ENCODE measurements at places on chromosomes 4 and X. TPM values are rescaled to one million over a fixed set of nuclear protein-coding genes. Genes with fewer than 3 reads are reported as not detected.

- DNase-seq, result no peak
Measured at GRCh38 chr4:55087009-55087912, 38.1 kb downstream of the KDR start.

- DNase-seq, result peak; percentile 40
Measured at GRCh38 chr4:37452952-37453280, 208.4 kb downstream of the NWD2 start.

The XK gene
- under 0.01 TPM for total RNA-seq

DNA sequence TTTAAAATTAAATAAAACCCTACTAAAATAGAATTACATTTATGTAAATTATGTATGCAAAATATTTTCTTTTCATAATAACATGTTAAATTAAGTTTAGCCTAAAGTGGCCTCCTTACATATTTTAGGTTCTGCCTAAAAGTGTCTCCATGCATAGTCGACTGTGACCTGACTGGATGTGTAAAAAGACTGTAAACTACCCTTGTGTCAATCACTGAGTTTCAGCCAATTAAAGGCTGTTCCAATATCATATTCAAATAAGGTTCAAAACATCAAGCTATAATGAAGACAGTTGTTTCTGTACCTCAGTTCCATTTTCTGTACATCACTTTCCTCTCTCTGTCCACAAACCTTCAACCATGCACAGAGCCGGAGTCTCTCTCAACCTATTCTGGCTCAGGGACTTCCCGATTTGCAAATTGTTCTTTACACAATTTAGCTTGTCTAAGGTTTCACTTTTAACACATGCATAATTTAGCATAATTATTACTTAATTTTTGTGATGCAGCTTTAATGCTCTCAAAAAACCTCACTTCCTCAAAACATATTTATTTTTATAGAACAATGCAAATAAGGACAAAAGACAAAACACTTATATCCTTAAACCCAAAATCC lies 60.1 kb downstream of the SH3RF1 start:
- DNase-seq, result no peak

DNA sequence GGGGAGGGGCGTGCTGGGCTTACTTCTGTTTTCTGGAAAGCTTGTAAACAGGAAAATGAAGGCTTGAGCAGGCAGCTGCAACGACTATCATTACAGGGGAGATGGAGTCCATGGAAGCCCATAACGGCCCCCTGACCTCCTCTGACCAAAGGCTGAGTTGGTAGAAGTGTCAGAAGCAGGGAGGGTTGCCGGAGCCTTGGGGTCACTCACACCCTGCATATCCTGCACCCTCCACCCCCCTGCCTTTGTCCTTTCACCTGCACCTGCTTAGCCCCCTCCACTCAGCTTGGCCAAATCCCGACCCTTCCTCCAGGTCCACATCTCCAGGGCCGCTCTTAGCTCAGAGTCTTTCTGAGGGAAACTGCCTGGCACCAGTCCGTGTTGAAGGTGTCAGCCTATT lies 12.5 kb upstream of the MSX1 start:
- no peak for DNase-seq

GRCh38 chr4:157896726-157897125 lies 276.1 kb downstream of the GASK1B start:
- DNase-seq, result no peak

DNA sequence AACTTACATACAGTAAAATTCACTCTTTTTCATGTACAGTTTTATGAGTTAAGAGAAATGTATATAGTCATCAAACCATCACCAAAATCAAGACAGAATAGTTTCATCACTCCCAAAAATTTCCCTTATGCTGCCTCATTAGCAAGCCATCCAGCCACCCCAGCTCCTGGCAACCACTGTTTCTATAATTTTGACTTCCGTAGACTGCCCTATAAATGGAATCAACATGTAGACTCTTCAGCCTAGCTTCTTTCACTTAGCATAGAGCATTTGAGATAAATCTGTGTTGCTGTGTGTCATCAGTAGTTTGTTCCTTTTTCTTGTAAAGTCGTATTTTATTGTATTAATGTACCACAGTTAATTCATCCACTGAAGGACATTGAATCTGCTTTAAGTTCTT lies 23.2 kb downstream of the HDX start:
- no peak for DNase-seq

DNA sequence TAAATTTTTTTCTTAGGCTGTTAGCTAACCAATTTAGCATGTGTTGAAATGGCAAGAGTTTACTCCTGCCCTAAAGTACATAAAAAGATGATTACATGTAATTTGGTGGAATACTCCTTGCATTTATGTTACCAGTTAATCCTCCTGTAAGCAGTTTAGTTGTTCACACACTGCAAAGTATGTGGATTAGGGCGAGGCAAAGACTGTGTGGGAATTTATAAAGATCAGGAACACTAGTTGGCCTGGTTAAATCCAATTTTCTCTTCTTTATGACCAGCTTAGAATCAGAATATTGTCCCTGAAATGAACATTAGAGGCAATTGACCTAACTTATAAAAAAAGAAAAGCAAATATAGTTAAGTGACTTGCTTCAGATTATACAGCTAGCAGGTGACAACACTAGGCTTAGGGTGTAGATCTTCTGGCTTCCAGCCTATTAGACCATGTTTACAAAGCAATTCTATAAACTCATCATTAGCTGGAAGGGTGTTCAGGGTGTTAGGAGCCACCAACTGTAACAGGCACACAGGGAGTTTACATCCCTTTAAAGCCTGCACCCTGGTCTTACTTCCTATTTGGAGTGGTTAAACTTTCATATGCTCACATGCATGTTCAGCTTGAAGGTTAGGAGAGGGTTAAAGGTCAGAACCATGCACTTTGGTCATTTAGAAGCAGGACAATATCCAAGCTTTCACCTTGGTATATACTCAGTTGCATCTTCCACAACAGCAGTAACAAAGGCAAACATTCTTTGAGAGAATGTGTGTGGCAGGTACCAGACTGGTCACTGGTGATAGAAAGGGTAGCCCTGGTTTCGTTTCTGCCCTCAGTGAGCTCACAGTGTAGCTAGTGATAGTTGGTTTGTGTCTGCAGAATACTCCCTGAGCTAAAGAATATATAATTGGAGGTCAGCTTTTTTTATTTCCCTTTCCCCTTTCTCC lies 72.6 kb downstream of the GC start:
- no peak for DNase-seq

All from dermis microvascular lymphatic vessel endothelial cell (primary cell).